Hypothalamus (tissue), 51 donors: ENCODE measurements at places on chromosomes 1 and 21.
A peak's percentile ranks its signal among the peaks of the same experiment; 100 is the strongest.

DNA sequence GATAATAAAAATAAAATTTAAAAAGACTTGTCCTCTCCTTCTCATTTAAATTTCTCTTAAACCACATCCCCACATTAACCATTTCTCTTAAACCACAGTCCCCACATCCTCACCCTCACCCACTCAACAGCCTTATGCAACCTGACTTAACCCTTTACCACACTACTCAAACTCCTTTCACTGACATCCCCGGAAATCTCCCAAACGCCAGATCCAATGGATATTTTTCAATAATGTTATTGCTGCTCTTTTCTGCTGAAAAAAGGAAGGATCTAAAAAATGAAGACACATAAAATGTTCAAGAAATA, 54.2 kb upstream of the EEIG2 start:
- no peak for DNase-seq

DNA sequence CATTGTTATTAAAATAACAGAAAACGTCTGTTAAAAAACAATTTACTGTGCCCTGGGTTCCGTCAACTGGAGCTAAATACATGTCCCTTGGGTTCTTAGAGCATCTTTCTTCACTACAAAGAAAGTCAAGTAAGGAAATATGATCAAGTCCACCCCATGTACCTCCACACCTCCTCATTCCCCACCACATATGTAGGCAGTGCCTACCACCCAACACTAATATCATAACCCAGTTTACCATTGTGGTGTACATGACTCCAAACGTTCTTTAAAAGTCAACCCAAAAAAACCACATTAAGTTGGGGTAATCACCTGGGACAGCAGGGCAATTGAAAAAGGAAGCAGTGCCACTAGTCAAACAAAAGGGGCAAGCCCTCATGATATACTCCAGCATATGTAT, 7.8 kb upstream of the LRRC52 start:
- DNase-seq: no peak

GRCh38 chr1:172239901-172240300, 180.6 kb upstream of the C1orf105 start:
- peak; percentile 1 for DNase-seq

- peak; percentile 80 for DNase-seq
Observed at GRCh38 chr1:17236779-17237560, 11.9 kb upstream of the PADI3 start.

DNA sequence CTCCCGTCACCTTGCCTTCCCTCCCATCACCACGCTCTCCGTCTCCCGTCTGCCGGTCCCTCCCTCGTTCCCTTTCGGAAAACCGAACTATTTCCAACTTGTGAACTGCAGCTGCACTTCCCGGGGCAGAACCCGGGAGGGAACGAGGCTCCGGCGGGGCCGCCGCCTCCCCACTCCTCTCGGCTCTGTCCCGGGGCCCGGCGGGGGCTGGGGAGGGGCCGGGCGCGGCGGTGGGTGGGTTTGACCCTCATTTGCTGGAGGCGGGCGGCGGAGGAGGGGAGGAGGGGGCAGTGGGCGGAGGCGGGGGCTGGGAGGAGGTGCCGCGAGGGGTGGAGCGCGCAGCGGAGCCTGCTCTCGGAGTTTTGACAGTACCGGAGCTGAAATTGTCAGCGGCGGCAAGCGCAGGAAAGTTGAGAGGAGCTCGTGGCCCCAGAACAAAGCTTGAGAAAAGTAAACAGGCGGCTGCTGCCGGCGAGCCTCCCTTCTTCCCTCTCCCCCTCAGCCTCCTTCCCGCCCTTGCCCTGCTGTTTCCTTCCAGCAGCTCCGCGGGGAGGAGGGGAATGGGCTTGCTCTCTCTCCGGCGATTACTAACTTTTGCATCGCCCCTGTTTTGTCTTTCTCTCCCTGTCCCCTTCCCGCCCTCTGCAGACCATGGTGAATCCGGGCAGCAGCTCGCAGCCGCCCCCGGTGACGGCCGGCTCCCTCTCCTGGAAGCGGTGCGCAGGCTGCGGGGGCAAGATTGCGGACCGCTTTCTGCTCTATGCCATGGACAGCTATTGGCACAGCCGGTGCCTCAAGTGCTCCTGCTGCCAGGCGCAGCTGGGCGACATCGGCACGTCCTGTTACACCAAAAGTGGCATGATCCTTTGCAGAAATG, 2.9 kb downstream of the LMO4 start:
- DNase-seq: peak; percentile 72

- DNase-seq: no peak
Observed at GRCh38 chr1:36560621-36561360, 78.1 kb upstream of the CSF3R start.

- DNase-seq: no peak
Observed at GRCh38 chr1:180940445-180940844, 27.7 kb downstream of the KIAA1614 start.

- DNase-seq: no peak
Observed at GRCh38 chr1:241525026-241525425, 5.5 kb upstream of the FH start.

DNA sequence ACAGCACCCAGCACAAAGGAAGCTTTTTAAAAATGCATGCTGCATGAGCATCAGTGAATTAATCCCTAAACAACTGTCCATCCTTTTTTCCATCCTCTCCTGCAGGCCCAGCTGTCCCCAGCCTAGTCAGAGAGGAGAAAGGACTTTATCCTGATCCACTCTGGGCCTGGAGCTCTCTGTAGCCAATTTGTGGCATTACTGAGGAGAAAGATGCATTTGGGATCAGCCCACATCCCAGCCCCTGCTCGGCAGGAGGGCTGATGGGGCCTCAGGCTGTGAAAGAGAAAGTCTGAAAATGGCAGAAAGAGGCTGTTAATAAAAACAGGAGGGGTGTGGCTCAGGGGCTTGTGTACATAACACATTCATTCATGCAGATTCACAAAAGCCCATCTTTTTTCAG, 37.5 kb upstream of the ATP2B4 start:
- DNase-seq: no peak

DNA sequence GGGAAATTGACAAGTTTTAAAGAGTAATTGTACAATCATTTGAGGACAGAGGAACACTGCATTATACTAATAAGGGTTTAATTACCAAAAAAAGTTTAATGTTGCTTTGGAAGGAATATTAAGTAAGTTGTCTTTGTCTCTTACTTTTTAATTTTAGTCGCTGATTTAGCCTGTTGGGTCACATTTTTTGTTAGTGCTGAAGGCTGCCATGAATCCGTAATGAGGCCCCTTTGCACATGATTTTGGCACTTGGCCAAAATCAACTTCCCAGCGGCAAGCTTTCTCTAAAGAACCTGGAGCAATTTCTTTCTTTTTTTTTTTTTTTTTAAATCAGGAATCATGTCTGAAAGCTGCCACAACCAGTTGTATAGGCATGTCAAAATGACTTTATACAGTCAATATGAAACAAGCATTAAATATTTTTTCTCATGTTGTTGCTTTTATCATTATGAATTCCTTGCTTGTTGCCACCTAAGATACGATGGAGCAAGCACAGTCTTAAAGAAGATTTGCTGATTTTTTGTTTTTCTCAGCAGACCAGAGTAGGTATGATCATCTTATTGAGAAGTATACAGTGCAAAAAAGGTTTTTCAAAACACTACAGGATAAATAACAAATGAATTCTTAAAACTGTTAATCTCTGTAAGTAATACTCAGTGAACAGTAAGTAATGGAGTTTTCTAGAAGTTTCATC, 690.4 kb downstream of the USP25 start:
- no peak for DNase-seq

DNA sequence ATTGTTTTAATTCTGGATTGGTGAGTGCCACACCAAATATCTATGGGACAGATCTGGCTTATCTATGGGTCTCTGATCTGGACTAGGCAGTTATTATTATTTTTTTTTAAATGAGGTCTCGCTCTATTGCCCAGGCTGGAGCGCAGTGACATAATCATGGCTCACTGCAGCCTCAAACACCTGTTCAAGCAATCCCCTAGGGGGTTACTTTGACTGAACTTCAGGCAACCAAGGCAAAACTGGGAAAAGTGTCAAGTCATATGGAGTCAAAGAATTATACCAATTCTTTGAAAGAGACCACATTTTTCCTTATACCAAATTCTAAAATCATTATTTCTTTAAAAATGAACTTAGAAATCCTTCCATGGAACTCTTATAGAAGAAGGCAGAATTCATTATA, 129.1 kb upstream of the HOOK1 start:
- no peak for DNase-seq

DNA sequence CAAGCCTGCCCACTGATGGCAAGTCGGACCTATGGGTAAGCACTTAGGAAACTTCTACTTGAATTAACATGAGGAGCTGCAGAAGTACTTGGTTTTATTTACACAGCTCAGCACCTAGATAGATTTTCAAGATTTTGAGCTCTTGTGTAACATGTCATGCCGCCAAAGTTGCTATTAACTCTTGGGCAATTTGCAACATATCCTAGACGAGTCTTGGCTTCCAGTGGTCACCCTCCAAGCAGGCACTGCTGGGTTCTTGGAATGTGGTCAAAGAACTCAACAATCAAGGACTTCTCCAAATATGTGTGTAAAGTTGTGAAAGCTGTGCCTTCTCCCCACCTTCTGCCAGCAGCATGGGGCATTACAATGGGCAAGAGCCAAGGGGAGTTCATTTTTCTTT, 17.8 kb upstream of the GUCA2B start:
- DNase-seq: no peak

DNA sequence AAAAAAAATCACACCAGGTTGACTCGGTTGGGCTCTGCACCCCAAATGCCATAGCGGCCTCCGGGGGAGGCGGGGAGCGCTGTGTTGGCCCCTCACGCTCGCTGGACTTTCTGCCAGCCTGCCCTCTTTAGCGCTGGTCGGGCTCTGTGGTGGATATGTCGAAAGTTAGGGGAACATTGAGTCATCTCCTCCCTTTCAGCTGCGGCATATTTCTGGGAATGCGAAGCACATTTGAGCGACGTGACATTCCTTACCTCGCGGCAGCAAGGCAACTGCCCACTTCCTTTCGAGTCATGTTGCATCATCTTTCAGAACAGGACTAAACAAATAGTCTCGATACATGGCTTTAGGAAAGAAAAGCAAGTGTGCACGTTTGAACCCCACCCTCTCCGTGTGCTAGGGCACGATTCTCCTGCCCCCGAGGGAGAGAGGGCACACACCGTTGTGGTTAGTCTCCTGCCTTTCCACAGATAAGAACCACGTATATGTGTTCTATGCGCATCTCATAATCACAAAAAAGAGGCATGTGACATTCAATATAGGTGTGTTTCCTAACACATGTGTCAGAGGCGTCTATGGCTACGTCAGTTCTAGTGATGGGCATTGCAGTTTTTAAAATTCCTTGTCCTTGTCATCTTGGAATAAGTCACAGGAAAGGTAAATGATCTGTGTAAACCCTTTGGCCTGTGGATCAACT, 105.9 kb upstream of the SLC45A1 start:
- no peak for DNase-seq

DNA sequence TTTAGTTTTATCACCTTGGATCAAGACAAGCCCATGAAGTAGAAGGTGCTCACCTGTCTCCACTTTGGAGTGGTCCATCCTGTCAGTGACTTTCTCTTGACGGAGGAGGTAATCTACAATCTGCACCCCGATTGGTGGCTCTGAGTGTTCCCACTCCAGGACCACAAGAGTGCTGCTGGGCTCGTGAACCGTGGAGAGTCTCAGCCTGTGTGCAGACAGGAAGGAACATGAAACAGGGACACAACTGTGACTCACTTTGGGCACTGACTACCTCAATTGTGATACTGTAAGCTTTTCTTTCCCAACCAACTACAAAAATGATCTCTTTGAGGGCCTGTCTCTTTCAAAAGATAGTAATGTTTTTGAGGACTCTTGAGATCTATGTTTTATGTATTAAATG, 280.2 kb downstream of the ASTN1 start:
- DNase-seq: no peak

DNA sequence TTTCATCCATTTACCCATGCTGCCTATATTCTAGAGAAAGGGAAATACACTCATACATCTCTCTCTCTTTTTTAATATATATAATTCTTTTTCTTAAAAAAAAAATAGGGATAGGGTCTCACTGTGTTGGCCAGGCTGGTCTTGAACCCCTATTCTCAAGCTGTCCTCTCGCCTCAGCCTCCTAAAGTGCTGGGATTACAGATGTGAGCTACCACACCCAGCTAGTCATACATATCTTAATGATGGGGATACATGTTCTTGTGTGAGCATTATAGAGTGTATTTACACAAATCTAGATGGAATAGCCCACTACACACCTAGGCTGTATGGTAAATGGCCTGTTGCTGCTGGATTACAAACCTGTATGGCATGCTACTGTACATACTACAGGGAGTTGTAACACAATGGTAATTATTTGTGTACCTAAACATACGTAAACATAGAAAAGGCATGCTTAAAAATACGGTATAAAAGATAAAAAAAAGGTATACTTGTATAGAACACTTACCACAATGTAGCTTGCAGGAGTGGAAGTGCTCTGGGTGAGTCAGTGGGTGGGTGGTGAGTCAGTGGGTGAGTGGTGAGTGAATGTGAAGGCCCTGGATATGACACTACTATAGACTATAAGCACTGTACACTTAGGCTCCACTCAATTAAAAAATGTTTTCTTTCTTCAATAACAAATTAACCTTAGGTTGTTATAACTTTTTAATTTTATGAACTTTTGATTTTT, 72.9 kb downstream of the IVNS1ABP start:
- DNase-seq: no peak

DNA sequence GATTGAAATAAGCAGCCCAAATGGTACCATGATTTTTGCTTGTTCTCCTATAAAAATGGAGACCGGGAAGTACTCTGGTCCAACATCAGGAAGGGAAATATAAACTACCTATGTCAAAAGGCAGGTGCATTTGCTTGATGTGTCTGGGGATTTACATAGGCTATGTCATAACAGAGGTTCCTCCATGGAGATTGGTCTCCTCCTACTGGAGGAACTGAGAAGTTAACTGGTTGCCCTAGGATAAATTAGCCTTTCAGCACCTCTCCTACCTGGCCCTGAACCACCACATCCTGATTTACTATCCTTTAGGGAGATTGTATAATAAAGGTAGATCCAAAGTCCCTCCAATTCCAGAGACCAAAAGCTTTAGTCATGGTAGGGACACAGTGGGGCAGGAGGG, 1109.3 kb upstream of the B3GALT2 start:
- DNase-seq: no peak

GRCh38 chr1:93769777-93770176, 88.1 kb upstream of the BCAR3 start:
- DNase-seq: no peak

- peak; percentile 74 for DNase-seq
Observed at GRCh38 chr21:45554477-45555175, 12.4 kb upstream of the SLC19A1 start.

- DNase-seq: no peak
Observed at GRCh38 chr1:31627301-31627929, 9.9 kb downstream of the HCRTR1 start.

DNA sequence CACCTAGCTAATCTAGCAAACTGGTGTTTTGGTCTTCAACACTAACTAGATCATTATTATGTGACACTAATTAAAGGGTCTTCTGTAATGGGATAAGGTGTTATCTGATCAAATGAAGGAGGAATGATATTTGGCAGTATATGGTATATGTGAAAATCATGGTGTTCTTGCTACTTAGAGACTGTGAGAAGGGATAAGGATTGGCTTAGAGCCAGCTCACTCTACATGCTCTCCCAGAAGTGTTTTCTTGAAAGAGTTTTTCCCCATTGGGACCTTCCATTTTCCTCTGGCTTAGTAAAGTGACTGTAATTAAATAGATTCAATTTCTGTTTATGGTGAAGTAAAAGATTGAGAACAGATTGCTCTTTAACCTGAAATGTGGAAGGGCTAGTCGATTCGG, 71.2 kb upstream of the RGL1 start:
- DNase-seq: no peak

GRCh38 chr1:213958346-213958745, 29.4 kb upstream of the PROX1 start:
- DNase-seq: no peak

GRCh38 chr1:157196245-157196543, 58.0 kb upstream of the ETV3 start:
- DNase-seq: no peak

- DNase-seq: no peak
Observed at GRCh38 chr1:205965036-205965884, 22.0 kb upstream of the SLC26A9 start.
